ENCODE measurements at places on chromosomes 5 and 9. TPM values are rescaled to one million over a fixed set of nuclear protein-coding genes. Genes with fewer than 3 reads are reported as not detected.

Gene CDC25C
- total RNA-seq: 24.3 TPM

Gene GGTA1
- total RNA-seq: not detected

Gene ACSL6
- total RNA-seq: under 0.01 TPM

Gene CEP78
- total RNA-seq: 23.6 TPM

Gene SPOCK1
- total RNA-seq: 14.9 TPM

Gene SPDL1
- 17.2 TPM for total RNA-seq

Gene AGTPBP1
- total RNA-seq: 4.3 TPM

Gene TARS1
- total RNA-seq: 217 TPM

Gene CDC20B
- total RNA-seq: not detected

Gene CSNK1G3
- 32.8 TPM for total RNA-seq

Gene PCDHGC4
- total RNA-seq: 0.58 TPM

Gene NXNL2
- total RNA-seq: 2.6 TPM

Gene HMHB1
- total RNA-seq: not detected

Gene OR1Q1
- total RNA-seq: not detected

Gene JAKMIP2
- 5.2 TPM for total RNA-seq

Gene SEMA6A
- total RNA-seq: not detected

Gene SHLD3
- total RNA-seq: 1.2 TPM

Gene FSTL4
- not detected for total RNA-seq

Gene SIT1
- not detected for total RNA-seq

Gene PTGER4
- 25.5 TPM for total RNA-seq

Gene SGCD
- total RNA-seq: 0.18 TPM

Gene LECT2
- not detected for total RNA-seq

Gene RMRP
- total RNA-seq: 5,862 TPM

Gene ORM2
- not detected for total RNA-seq

Gene ST8SIA4
- 0.18 TPM for total RNA-seq

Gene CKMT2
- 0.29 TPM for total RNA-seq

Gene WNT8A
- not detected for total RNA-seq
